ENCODE measurements at places on chromosomes 12 and 14. TPM values are rescaled to one million over a fixed set of nuclear protein-coding genes. Genes with fewer than 3 reads are reported as not detected.

Gene SYNE3
- 95.8 TPM for total RNA-seq

Gene RNF212B
- total RNA-seq: not detected

Gene FLRT2
- not detected for total RNA-seq

Gene SOCS2
- total RNA-seq: 31.6 TPM

Gene TCP11L2
- total RNA-seq: 20.9 TPM

Measured in activated CD4-positive, alpha-beta T cell treated with anti-CD3 and anti-CD28 coated beads, Interleukin-2, amount 10 ng/mL, durations not matched to agents 7 days and 5 days (primary cell).